ENCODE measurements at places on chromosomes 5 and 9.

- peak; percentile 46 for DNase-seq
Observed at GRCh38 chr5:112604732-112605630, 132.7 kb upstream of the APC start.

GRCh38 chr9:88759364-88759763 is 224.4 kb downstream of the NXNL2 start:
- DNase-seq = no peak

DNA sequence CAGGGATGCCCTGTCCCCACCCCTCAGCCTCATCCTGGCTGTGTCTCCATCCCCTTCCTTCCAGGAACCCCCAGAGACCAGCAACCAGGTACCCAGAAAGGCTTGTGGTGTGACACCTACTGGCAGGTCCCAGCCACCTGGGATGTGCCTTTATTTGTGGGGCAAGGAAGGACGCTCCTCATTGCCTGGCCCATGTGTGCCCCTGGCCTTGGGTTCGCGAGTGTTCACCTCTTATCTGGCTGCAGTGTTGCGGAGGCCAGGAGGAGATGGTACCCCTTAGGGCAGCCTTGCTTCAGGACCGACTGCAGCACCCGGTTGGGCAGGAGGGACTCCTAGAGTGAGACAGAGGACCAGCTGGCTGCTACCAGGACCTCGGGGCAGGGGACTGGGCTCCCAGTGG is 8.8 kb downstream of the C9orf50 start:
- no peak for DNase-seq

DNA sequence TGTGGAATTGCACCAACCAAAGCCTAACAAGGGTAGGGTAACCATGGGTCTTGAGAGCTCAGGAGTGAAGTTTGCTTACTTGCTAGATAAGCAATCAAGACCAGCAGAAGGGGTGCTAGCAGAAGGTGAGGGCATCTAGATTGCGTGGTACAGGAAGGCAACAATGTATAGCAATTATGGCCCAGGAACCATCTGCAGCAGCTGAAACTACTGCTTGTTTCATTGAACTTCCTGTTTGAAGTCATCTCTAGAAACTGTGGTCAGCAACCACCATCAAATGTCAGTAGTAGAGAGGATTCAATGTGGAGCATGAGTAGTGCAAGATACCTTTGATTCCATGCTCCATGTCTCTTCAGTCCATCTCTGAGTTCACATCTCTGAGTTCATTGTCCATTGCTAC is 462.1 kb upstream of the GRAMD2B start:
- DNase-seq = no peak

All from iPS-NIHi11 (cell line).